ENCODE measurements at places on chromosomes 3 and 15. TPM values are rescaled to one million over a fixed set of nuclear protein-coding genes. Genes with fewer than 3 reads are reported as not detected.
A peak's percentile ranks its signal among the peaks of the same experiment; 100 is the strongest.

DNA sequence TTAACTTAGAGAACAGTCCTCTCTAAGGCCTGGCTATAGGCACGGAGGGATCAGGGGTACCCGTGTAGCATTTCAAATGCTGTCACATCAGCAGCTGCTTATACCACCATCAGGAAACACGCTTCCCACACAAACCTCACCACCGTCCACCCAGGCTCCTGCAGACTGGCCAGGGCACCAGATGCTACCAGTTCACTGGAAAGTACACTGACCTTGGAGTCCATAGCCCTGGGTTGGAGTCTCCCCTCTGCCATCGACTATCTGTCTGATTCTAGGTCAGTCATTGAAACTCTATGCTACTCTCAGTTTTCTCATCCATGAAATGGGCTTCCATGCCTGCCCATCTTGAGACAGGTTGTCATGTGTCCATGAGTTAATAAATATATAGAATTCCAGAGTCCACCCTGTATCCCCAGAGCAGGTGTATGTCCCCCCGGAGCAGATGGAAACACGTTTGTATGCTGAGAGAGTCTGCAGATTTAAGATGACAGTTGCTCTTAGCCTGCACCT lies 156.0 kb upstream of the SMAD3 start:
- DNase-seq = no peak
- H3K4me3 ChIP-seq = no peak overlapping the region
- no peaks in the 10 kb centered on the region for H3K27me3 ChIP-seq
- peaks cover 3% of the 10 kb centered on the region for H3K36me3 ChIP-seq

DNA sequence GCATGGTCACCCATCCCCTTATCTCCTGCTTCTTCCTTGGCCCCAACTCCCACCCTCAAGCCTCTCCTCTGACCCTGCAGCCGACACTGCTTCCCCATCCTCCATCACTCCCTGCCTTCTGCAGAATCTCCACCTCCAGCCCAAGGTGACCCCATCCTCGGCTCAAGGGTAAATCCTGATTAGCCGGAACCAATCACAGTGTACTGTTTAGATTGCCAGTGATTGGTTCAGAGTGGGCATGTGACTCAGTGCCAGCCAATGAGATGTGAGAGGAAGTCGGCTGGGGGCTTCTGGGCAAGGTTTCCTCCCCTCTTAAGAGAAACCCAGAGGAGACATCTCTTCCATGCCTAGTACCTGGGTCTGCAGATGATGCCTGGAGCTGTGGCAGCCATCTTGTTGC lies 10.3 kb downstream of the CACNA2D2 start:
- no peaks in the 10 kb centered on the region for H3K36me3 ChIP-seq
- H3K4me3 ChIP-seq = no peak overlapping the region
- peaks cover 20% of the 10 kb centered on the region for H3K4me1 ChIP-seq
- no peak for DNase-seq

DNA sequence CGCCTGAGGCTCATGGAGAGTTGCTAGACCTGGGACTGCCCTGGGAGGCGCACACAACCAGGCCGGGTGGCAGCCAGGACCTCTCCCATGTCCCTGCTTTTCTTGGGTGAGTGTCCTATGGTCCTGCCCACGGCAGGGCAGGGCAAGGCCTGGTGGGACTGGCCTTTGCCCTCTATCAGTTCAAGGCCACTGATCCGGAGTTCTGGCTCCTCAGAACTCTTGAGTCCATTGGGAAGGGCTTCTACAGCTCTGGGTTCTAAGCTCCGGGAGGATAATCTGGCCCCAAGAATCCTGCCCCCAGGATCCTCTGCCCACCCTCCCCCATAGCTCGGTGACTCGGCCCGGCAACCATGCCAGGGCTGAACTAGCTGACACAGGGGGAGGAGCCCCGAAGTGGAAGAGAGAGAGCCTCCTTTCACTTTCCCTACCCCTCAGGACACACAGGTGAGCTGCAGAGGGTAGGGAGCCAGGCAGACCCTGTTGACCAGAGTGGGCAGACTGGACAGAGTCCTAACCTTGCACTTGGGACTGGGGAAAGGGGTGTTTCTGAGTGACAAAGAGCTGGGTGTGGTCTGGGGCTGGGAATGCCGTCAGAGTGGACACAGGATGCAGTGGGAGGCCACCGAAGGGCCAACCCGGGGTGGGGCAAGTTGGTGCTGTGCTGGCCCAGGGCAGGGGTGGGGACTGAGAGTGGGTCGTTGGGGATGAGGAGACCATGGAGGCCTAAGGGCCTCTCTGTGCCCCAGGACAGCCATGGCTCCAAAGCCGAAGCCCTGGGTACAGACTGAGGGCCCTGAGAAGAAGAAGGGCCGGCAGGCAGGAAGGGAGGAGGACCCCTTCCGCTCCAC lies 664 bp downstream of the PARP3 start:
- peak overlapping the region; percentile 89 for H3K27ac ChIP-seq
- H3K27me3 ChIP-seq = no peaks in the 10 kb centered on the region
- H3K4me3 ChIP-seq = peak overlapping the region; percentile 81
- H3K36me3 ChIP-seq = peaks cover 9% of the 10 kb centered on the region
- peak; percentile 78 for DNase-seq

- H3K36me3 ChIP-seq = no peaks in the 10 kb centered on the region
- no peak overlapping the region for H3K4me3 ChIP-seq
- H3K27me3 ChIP-seq = no peaks in the 10 kb centered on the region
- no peaks in the 10 kb centered on the region for H3K4me1 ChIP-seq
Measured at GRCh38 chr15:37397266-37398022, 297.1 kb upstream of the MEIS2 start.

GRCh38 chr3:158846803-158847451 lies 45.1 kb downstream of the MFSD1 start:
- no peak overlapping the region for H3K4me3 ChIP-seq
- peaks cover 18% of the 10 kb centered on the region for H3K4me1 ChIP-seq
- no peaks in the 10 kb centered on the region for H3K27me3 ChIP-seq

DNA sequence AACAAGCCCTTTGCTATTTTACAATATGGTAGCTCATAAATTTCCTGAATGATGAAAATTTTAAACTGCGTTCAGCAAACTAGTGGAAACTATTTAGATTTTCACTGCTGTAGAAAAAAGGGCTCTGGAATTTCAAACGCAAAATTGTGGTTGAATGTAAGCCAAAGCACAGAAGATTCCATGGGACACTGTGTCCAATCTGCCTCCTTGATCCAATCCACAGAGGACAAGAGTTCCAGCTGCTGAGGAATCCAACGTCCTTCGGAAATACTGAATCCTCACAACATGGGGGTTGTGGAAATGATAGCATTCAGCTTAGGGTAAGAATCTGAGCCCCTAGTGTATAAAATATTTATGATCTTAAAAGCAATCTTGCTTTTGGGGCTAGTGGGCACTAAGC lies 161.0 kb downstream of the PLD1 start:
- H3K27ac ChIP-seq = no peak overlapping the region
- no peak for DNase-seq
- no peak overlapping the region for H3K4me3 ChIP-seq
- H3K36me3 ChIP-seq = no peaks in the 10 kb centered on the region
- H3K4me1 ChIP-seq = peaks cover 2% of the 10 kb centered on the region

- no peaks in the 10 kb centered on the region for H3K36me3 ChIP-seq
- H3K4me3 ChIP-seq = no peak overlapping the region
- H3K27ac ChIP-seq = no peak overlapping the region
- peaks cover 21% of the 10 kb centered on the region for H3K27me3 ChIP-seq
Measured at GRCh38 chr15:89490814-89491315, 5.5 kb downstream of the RHCG start.

Gene PIERCE2
- total RNA-seq = not detected
